ENCODE measurements at places on chromosomes 13 and 19.
A peak's percentile ranks its signal among the peaks of the same experiment; 100 is the strongest.

GRCh38 chr19:16882146-16882545 is 6.7 kb upstream of the F2RL3 start:
- no peak for DNase-seq

GRCh38 chr19:12314553-12314952 is 18.9 kb downstream of the ZNF563 start:
- DNase-seq = no peak

- peak; percentile 43 for DNase-seq
Measured at GRCh38 chr13:114124921-114125320, 7.5 kb downstream of the RASA3 start.

GRCh38 chr19:19554074-19555023 is 16.3 kb downstream of the CILP2 start:
- no peak for DNase-seq

- no peak for DNase-seq
Measured at GRCh38 chr13:74765955-74766354, 631.8 kb upstream of the KLF12 start.

DNA sequence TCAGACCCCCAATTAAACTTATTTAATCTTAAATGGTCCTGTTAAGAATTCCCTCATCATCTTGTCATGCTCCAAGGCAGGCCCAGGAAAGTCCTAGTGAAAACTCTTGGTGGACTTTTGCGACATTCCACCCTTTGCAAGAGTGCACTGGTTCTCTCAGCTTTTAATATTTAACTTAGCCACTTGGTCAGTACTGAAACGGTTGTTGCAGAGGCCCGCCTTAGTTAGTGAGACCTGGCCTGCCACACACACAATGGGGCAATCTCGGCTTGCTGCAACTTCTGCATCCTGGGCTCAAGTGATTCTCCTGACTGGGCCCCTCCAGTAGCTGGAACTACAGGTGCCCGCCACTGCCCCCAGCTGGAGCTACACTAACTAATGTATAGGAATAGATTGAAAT is 1366.0 kb downstream of the UQCRFS1 start:
- no peak for DNase-seq

Data from SW480 (cell line).